ENCODE measurements at places on chromosomes 5 and 9. TPM values are rescaled to one million over a fixed set of nuclear protein-coding genes. Genes with fewer than 3 reads are reported as not detected.

- DNase-seq, result peak; percentile 86
- H3K4me3 ChIP-seq, result no peak overlapping the region
- peak overlapping the region; percentile 74 for H3K27ac ChIP-seq
- peaks cover 20% of the 10 kb centered on the region for H3K36me3 ChIP-seq
Observed at GRCh38 chr5:32232441-32233219, 58.5 kb upstream of the GOLPH3 start.

GRCh38 chr5:179177711-179178575, 117.8 kb downstream of the ZNF354C start:
- no peaks in the 10 kb centered on the region for H3K36me3 ChIP-seq
- no peak overlapping the region for H3K4me3 ChIP-seq
- H3K27ac ChIP-seq, result no peak overlapping the region
- H3K4me1 ChIP-seq, result no peaks in the 10 kb centered on the region
- peak; percentile 24 for DNase-seq
- no peaks in the 10 kb centered on the region for H3K27me3 ChIP-seq

DNA sequence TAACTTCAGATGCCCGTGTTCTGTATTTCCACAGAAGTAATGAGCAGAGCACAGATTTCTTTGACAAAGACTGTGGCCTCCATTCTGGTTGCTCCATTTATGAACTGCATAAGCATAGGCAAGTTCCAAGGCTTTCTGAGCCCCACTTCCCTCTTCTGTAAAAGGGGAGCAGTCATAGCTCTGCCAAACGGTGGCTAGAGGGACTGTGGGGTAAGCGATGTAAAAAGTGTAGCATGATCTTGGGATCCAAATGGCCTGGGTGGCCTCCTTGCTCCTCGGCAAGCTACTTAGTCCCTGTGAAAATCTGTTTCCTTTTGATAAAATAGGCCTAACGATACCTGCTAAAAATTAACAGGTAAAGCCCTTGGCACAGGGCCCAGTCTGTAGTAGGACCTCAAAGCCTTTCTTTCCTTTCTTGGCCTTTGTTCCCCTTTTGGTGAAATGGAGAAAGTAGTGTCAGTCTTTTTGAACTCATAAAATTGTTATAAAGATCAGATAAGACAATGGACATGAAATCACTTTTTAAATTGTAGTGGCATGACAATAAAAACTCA, 646.6 kb downstream of the ACTL7B start:
- peaks cover 8% of the 10 kb centered on the region for H3K4me1 ChIP-seq
- H3K4me3 ChIP-seq, result no peak overlapping the region
- H3K27me3 ChIP-seq, result no peaks in the 10 kb centered on the region
- H3K36me3 ChIP-seq, result no peaks in the 10 kb centered on the region
- DNase-seq, result no peak

PCDHA4 gene
- 0.38 TPM for polyA plus RNA-seq

DNA sequence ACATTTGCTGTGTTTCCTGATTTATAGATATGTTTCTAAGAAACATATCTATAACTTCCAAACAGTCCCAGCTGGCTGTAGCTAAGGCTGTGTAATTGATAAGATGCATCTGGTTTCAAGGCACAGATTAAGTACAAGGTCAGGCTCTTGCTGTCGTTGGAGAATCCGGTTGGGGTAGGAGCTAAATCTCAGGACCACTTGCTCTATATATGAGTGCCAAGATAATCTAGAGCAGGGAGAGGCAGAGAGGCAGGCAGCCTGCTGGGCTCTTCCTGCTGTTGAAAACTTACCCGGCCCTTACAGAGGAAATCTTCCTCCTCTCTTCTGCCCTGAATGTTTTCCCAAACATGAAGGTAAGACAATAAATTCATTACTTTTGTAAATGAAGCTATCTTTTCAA, at the start of gene C7:
C7 (plus strand) TSS at position 234 of the 400 bp plus-strand sequence; CDS start at position 348, 114 bp downstream.
- no peak for DNase-seq
- H3K4me1 ChIP-seq, result peaks cover 1% of the 10 kb centered on the region
- H3K36me3 ChIP-seq, result no peaks in the 10 kb centered on the region

AHRR gene
- polyA plus RNA-seq, result 1.8 TPM

- no peak overlapping the region for H3K4me3 ChIP-seq
- no peak for DNase-seq
- no peak overlapping the region for H3K27ac ChIP-seq
- H3K4me1 ChIP-seq, result peaks cover 8% of the 10 kb centered on the region
- H3K36me3 ChIP-seq, result no peaks in the 10 kb centered on the region
Observed at GRCh38 chr5:82222597-82223574, 55.3 kb downstream of the RPS23 start.

DNA sequence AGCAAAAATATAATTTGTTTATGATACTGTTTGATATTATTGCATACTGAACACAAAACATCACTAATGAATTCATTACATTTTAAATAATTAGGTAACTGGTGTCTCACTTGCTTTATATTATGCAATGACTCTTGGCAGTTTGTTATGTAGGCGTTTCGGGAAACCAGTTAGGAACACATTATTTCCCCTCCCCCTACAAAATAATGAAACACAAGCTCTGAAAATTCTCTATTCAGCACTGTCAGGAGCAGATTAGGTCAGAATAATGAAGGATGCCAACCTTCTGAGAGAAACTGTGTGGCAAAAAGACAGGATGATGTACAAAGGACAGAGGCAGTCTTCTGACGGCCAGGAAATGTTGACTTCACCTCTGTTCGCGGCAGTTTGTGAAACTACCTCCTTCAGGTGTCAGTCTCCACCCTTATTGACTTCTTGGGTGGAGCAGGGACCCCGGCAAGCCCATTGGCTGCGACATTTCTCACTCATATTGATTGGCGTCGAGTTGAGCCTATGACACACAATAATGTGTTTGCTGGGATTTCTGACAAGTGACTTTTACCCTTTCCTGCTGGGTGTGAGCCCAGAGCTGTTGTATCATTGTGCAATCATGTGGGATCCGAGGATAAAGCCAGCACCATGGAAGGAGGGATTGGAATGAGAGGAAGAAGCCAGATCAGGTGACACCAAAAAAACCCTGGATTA, 33.9 kb downstream of the SH3PXD2B start:
- no peaks in the 10 kb centered on the region for H3K4me1 ChIP-seq
- H3K27ac ChIP-seq, result peak overlapping the region; percentile 90
- no peak overlapping the region for H3K4me3 ChIP-seq
- peak; percentile 93 for DNase-seq

GRCh38 chr9:2967766-2968165, 123.9 kb upstream of the PUM3 start:
- H3K4me1 ChIP-seq, result no peaks in the 10 kb centered on the region
- no peaks in the 10 kb centered on the region for H3K36me3 ChIP-seq
- no peaks in the 10 kb centered on the region for H3K27me3 ChIP-seq
- no peak for DNase-seq
- H3K27ac ChIP-seq, result no peak overlapping the region

KCNV2 gene
- polyA plus RNA-seq, result not detected

DNA sequence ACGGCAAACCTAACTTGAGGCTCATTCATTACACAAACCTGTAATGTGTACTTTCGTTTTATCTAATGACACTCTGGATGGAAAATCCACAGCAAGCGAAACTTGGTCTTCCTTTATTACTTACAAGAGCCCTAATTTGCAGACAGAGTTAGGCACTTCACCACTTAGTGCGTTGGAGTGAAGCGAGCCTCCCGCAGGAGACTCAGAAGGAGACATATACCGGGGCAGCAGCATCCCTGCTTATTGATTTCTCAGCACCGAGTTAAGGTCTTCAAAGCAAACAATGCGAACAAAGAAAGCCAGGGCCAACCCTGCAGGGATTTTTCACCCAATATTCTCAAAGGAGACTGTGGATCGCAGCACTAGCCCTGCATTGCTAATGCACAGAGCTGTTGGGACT, 28.6 kb downstream of the LSM11 start:
- DNase-seq, result no peak
- no peaks in the 10 kb centered on the region for H3K36me3 ChIP-seq
- H3K27ac ChIP-seq, result no peak overlapping the region

DNA sequence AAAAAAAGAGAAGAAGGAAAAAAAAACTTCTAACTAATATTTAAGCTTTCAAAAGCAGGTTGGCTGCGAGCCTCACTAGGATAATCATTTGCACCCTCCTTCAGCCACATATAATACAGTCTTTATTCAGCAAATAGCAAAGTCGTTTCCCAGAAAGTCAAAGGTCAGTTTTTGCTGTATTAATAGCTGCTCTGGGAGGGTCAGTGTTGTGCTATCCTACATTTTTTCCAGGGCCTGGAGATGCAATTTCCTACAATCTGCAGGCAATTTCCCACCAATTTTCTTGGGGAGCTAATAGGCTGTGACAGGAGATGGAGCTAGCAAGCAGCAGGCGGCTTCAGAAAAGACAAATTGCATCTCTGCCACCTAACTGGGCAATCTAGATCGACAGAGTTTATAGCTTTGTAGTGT, 136.8 kb downstream of the TLE1 start:
- H3K27ac ChIP-seq, result no peak overlapping the region
- H3K36me3 ChIP-seq, result no peaks in the 10 kb centered on the region
- H3K4me3 ChIP-seq, result no peak overlapping the region
- H3K4me1 ChIP-seq, result peaks cover 3% of the 10 kb centered on the region
- DNase-seq, result no peak

- no peaks in the 10 kb centered on the region for H3K27me3 ChIP-seq
- peak; percentile 62 for DNase-seq
- H3K4me1 ChIP-seq, result peaks cover 26% of the 10 kb centered on the region
- H3K27ac ChIP-seq, result no peak overlapping the region
Observed at GRCh38 chr5:129906177-129906887, 2.1 kb downstream of the CHSY3 start.

- no peak overlapping the region for H3K4me3 ChIP-seq
- no peaks in the 10 kb centered on the region for H3K36me3 ChIP-seq
- H3K4me1 ChIP-seq, result peaks cover 70% of the 10 kb centered on the region
- H3K27me3 ChIP-seq, result no peaks in the 10 kb centered on the region
- DNase-seq, result no peak
- no peak overlapping the region for H3K27ac ChIP-seq
Observed at GRCh38 chr5:1099926-1100663, 11.8 kb downstream of the SLC12A7 start.

DNA sequence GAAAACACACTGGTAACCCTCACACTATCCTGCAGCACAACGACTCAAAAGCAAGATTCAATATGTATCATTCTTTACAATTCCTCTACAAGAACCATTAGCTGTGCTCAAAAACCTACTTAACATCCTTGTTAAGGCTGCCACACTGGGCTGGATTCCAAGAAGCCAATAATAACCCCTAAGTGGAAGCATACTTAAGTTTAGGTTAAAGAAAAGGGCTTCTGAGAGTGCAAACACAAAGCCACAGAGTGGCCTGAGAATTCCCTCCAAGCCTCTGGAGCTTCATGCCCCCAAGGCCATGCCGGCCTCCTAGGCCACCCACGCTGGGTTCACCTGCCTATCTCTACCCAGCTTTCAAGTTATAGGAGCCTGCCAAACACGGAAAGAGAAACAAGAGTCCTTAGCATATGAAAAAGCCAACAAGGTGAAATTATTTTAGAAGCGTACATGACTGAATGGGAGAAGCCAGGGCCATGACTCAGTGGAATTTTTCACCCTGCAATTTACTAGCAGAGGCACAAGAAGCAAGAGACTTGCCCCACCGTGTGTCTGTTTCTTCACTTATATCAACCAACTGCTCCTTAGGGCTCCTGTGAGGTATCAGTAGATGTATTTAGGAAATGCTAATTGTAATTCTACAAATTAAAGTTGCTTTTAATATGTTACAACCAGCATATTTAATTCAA, 293.0 kb downstream of the SPOCK1 start:
- H3K4me1 ChIP-seq, result peaks cover 6% of the 10 kb centered on the region
- no peaks in the 10 kb centered on the region for H3K27me3 ChIP-seq
- no peaks in the 10 kb centered on the region for H3K36me3 ChIP-seq
- no peak overlapping the region for H3K27ac ChIP-seq
- no peak for DNase-seq
- no peak overlapping the region for H3K4me3 ChIP-seq

RGS7BP gene
- polyA plus RNA-seq, result 0.25 TPM

GRCh38 chr9:128992995-128993394, 35.1 kb downstream of the SH3GLB2 start:
- H3K36me3 ChIP-seq, result peaks cover 46% of the 10 kb centered on the region
- no peak overlapping the region for H3K4me3 ChIP-seq
- no peak for DNase-seq
- no peaks in the 10 kb centered on the region for H3K27me3 ChIP-seq

DNA sequence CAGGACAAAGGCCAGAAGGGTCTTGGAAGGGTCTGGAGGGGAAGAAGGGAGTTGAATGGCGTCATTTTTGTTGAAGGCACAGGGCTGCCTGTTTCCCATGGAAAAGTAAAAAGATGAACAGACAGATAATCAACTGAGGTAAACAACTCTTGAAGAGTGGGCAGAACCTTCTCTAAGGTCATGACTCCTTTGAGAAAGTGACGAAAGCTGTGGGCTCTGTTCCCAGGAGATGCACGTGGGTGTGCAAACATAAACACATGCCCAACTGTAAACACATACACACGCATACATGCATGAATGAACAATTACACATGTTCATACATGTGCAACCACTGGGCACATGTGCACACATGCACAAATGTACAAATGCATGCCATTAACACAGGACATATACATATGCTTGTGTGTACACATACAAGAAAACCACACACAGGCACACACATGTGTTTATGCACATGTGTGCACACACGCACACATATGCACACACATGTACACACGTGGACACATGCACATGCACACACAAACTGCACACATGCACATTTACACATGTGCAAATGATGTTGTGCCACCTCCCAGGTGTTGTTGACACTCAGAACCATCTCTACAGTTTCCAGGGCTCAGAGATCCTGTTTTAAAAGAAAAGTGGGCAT, 143.3 kb downstream of the GADD45G start:
- DNase-seq, result no peak
- H3K36me3 ChIP-seq, result no peaks in the 10 kb centered on the region
- no peak overlapping the region for H3K4me3 ChIP-seq
- no peaks in the 10 kb centered on the region for H3K4me1 ChIP-seq
- H3K27ac ChIP-seq, result no peak overlapping the region

CENPH gene
- polyA plus RNA-seq, result 11.3 TPM

DNA sequence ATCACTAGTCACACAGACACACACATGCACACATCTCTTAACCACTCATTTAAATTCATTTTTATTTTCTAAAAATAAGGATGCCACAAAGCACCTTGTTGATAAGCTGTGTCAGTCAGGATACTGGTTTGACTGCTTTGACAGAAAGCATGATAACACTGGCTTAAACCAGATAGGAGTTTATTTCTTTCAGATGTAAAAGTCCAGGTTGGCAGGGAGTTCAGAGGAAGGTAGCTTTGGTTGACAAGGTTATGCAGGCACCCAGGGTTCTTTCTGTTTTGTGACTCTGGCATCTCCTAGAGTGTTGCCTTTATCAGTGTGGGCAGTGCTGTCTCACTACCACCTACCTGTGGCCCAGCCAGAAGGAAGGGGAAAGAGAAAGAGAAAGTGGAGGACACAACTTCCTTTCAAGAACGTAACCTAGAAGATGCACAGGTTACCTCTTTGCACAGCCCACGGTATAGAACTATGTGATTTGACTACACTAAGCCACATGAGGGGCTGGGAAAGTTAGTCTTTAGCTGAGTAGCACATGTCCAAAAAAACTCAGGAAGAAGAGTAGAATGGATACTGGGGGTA, 334.7 kb downstream of the OSTF1 start:
- H3K27me3 ChIP-seq, result no peaks in the 10 kb centered on the region
- H3K4me3 ChIP-seq, result no peak overlapping the region
- H3K27ac ChIP-seq, result no peak overlapping the region
